ENCODE measurements at places on chromosomes 2 and 18. TPM values are rescaled to one million over a fixed set of nuclear protein-coding genes. Genes with fewer than 3 reads are reported as not detected.
A peak's percentile ranks its signal among the peaks of the same experiment; 100 is the strongest.

GRCh38 chr2:134197445-134197844 lies 56.4 kb upstream of the MGAT5 start:
- H3K27me3 ChIP-seq, result no peaks in the 10 kb centered on the region
- peak overlapping the region; percentile 87 for H3K4me3 ChIP-seq
- peaks cover 62% of the 10 kb centered on the region for H3K4me1 ChIP-seq
- no peak for DNase-seq

DNA sequence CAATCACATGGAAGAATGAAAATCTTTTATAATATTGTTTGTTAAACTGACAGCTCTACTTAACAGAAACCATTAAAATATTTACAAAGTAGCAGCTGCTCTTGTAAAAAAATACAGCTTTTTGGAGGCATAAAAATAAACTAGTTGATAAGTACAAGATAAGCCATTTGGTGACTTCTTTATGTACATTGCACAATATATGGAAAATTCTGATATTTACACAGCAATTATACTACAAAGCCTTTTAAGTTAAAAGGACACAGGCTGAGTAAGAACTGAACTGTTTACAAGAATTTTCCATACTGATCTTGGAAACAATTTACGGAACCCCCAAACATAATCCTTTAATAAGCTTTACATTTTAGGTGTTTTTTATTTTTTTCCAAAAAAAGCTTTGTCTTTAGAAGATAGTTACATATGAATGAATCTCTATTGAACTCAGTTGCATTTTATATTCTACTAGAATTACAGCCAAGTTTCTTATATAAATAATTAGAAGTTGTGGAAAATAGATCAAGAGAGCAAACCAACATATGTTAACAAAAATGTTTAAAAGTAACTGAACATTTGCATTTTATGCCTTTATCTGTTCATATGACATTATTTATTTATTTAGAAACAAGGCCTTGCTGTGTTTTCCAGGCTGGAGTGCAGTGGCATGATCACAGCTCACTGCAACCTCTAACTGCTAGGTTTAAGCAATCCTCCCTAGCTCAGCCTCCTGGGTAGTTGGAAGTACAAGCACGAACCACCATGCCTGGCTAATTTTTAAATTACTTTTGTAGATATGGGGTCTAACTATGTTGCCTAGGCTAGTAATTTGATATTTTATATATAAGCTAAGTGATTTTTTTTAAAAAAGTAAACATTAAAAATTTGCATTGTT lies 142.5 kb downstream of the OTX1 start:
- H3K27me3 ChIP-seq, result no peaks in the 10 kb centered on the region
- no peak overlapping the region for H3K27ac ChIP-seq
- H3K36me3 ChIP-seq, result peaks cover 11% of the 10 kb centered on the region
- H3K4me3 ChIP-seq, result no peak overlapping the region

DNA sequence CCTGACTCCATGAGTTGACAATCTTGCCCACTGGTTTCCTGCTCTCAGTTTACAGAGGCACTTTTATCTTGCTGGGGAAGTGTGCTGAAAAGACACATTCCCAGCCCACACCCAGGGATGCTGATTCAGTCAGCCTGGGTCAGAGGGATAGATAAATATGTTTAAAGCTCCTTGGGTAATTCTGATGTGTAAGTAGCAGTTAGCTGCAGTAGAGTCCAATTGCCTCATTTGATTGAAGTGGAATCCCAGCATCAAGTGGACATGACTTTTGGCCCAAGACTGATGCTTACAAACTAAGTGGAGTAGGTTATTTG lies 29.4 kb downstream of the PSD4 start:
- H3K4me3 ChIP-seq, result no peak overlapping the region
- peaks cover 23% of the 10 kb centered on the region for H3K4me1 ChIP-seq
- H3K27ac ChIP-seq, result peak overlapping the region; percentile 48
- no peak for DNase-seq
- H3K36me3 ChIP-seq, result peaks cover 3% of the 10 kb centered on the region
- H3K27me3 ChIP-seq, result no peaks in the 10 kb centered on the region

GRCh38 chr2:111100087-111100764 lies 20.5 kb upstream of the BCL2L11 start:
- H3K36me3 ChIP-seq, result no peaks in the 10 kb centered on the region
- H3K4me1 ChIP-seq, result peaks cover 26% of the 10 kb centered on the region
- peaks cover 65% of the 10 kb centered on the region for H3K27me3 ChIP-seq
- peak overlapping the region; percentile 60 for H3K4me3 ChIP-seq
- no peak overlapping the region for H3K27ac ChIP-seq

- no peak overlapping the region for H3K27ac ChIP-seq
- no peak overlapping the region for H3K4me3 ChIP-seq
- peaks cover 22% of the 10 kb centered on the region for H3K4me1 ChIP-seq
- no peak for DNase-seq
- H3K36me3 ChIP-seq, result no peaks in the 10 kb centered on the region
Observed at GRCh38 chr18:48917579-48918517, 32.9 kb downstream of the SMAD7 start.

The NEU4 gene
- total RNA-seq, result 1.4 TPM

GRCh38 chr18:26133652-26134051 lies at the start of gene PSMA8:
Gene PSMA8 (plus strand): TSS chr18:26133869. CDS start chr18:26133966, 97 bp downstream.
- H3K27me3 ChIP-seq, result no peaks in the 10 kb centered on the region
- peak within 1 kb of the TSS; percentile 57 for H3K27ac ChIP-seq
- H3K36me3 ChIP-seq, result no peaks in the 10 kb centered on the region
- no peaks in the 10 kb centered on the region for H3K4me1 ChIP-seq
- peak; percentile 69 for DNase-seq
- peak within 1 kb of the TSS; percentile 78 for H3K4me3 ChIP-seq

GRCh38 chr2:234496055-234496834 lies 636 bp downstream of the ARL4C start:
- H3K27me3 ChIP-seq, result no peaks in the 10 kb centered on the region
- peak; percentile 73 for DNase-seq
- peak overlapping the region; percentile 71 for H3K27ac ChIP-seq
- peaks cover 20% of the 10 kb centered on the region for H3K36me3 ChIP-seq
- peaks cover 51% of the 10 kb centered on the region for H3K4me1 ChIP-seq
- peak overlapping the region; percentile 98 for H3K4me3 ChIP-seq

GRCh38 chr18:53056064-53056463 lies 716.1 kb downstream of the DCC start:
- no peaks in the 10 kb centered on the region for H3K36me3 ChIP-seq
- no peak overlapping the region for H3K27ac ChIP-seq
- no peaks in the 10 kb centered on the region for H3K4me1 ChIP-seq
- DNase-seq, result no peak
- no peaks in the 10 kb centered on the region for H3K27me3 ChIP-seq

The UGT1A9 gene
- total RNA-seq, result not detected

The CBLN2 gene
- total RNA-seq, result not detected

- H3K27me3 ChIP-seq, result no peaks in the 10 kb centered on the region
- peak overlapping the region; percentile 54 for H3K4me3 ChIP-seq
- peak; percentile 83 for DNase-seq
- H3K36me3 ChIP-seq, result no peaks in the 10 kb centered on the region
Observed at GRCh38 chr2:136242687-136243277, 124.8 kb upstream of the CXCR4 start.

GRCh38 chr2:143482771-143483170 lies 353.6 kb downstream of the ARHGAP15 start:
- no peaks in the 10 kb centered on the region for H3K27me3 ChIP-seq
- peaks cover 11% of the 10 kb centered on the region for H3K4me1 ChIP-seq
- H3K4me3 ChIP-seq, result no peak overlapping the region
- H3K36me3 ChIP-seq, result no peaks in the 10 kb centered on the region
